ENCODE measurements at places on chromosomes 5 and 9. TPM values are rescaled to one million over a fixed set of nuclear protein-coding genes. Genes with fewer than 3 reads are reported as not detected.

GRCh38 chr5:132003170-132003744 is 8.2 kb downstream of the ACSL6 start:
- peak; percentile 18 for DNase-seq

- no peak for DNase-seq
Measured at GRCh38 chr9:101126556-101126955, 98.0 kb downstream of the PLPPR1 start.

DNA sequence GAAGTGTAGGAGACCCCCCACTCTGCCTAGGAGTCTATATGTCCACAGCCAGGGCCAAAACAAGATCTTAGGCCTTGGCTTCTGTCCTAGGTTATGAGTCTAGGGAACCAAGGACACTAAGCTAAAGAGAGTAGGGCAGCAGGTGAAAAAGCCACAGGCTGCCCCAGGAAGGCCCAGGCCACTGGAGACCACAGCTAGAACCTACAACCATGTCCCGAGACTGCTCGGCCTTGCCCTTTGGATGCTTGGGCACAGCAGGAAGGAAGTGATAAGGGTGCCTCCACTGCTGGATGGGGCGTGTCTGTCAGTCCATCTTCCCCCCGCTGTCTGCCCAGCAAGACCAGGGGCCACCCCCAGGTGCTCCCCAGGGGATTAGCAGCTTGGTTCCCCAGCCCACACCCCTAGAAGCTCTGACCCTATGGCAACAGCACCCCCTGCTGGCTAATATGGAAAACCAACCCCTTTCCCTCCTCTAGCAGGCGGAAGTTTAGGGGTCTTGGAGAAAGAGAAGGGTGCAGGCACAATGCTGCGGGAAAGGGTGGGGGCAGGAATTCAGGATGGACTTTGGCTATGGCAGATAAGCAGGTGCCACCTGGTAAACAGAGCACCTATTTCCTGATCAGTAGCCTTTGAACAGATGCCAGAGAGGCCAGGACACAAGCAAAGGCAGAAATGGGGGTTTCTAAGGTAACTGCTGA is 10.5 kb upstream of the IRF1 start:
- peak; percentile 49 for DNase-seq

TPPP gene
- polyA plus RNA-seq, result 8.4 TPM

HAVCR2 gene
- 1.5 TPM for polyA plus RNA-seq

- no peak for DNase-seq
Measured at GRCh38 chr5:76351577-76351976, 51.5 kb upstream of the IQGAP2 start.

GRCh38 chr5:170139786-170140335 is 34.2 kb downstream of the FOXI1 start:
- no peak for DNase-seq

GRCh38 chr9:97359147-97359546 is 51.7 kb downstream of the CCDC180 start:
- DNase-seq, result no peak

- DNase-seq, result no peak
Measured at GRCh38 chr5:114391321-114391720, 29.5 kb downstream of the KCNN2 start.

HTR1A gene
- polyA plus RNA-seq, result not detected

DNA sequence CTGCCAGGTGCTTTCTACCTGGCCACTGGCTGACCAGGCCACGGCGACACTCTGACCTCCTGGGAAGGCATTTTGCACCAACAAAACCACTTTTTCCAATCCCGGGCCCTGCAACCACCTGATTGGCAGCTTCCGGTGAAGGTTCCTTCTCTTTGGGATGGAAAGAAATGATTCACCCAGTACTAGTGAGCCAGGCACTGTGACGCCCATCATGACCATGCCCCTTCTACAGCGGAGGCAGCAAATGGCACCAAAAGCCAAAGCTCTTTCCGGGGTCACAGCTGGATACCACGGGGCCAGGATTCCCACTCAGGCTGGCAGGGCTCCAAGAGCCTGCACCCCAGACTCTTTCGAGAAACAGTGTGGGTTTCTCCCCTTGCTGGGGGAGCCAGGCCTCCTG is 4.7 kb downstream of the NOTCH1 start:
- no peak for DNase-seq

DNA sequence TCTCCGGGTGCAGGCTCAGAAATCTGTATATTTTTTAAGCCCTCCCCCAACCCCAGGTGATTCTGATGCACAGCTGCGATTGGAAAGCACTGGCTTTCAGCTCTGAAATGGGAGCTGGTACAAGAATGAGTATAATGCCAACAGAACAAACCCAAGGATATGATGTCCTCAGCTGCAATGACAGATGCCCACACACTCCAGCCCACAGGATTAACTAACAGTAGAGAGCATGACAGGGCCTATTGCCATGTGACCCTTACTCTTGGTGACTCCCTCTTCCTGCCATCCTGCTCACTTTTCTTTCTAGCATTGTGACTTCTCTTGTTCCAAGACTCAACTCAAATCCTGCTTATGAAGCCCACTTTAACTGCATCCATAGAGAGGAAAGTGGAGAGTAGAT is 174.5 kb downstream of the FGF18 start:
- no peak for DNase-seq

SLC6A19 gene
- 0.15 TPM for polyA plus RNA-seq

GRCh38 chr5:89187883-89188465 is 305.0 kb upstream of the MEF2C start:
- peak; percentile 9 for DNase-seq

DNA sequence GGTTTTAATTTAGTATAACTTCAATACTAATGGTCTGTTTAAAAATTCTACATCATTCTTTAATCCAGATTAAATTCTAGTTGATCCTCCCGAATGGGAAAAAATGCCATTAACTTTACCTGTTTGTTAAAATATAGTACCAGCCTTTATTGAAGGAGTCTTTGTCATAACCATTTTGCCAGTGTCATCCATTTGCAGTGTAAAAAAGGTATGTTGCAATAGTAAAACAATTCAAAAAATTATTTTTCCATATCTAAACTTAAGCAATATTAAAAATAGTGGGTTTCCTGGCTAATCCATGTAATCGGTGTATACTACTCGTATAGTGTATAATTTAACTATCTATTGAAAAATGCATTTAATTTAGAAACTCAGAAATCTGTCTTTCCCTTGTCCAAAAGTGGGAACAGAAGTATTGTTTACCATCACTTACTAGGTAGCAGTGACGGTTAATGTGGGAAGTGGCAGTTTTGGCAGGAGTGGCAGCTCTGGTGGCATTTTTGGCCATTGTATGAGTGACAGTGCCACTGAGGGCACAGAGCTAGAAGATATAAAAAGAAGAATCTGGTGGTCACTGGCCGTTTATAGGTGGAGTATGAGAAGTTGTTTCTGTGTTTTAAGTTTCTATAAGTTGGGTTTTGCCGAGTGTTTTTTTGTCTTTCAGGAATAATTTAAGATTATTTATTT is 1.9 kb downstream of the AP3S1 start:
- DNase-seq, result no peak

DNA sequence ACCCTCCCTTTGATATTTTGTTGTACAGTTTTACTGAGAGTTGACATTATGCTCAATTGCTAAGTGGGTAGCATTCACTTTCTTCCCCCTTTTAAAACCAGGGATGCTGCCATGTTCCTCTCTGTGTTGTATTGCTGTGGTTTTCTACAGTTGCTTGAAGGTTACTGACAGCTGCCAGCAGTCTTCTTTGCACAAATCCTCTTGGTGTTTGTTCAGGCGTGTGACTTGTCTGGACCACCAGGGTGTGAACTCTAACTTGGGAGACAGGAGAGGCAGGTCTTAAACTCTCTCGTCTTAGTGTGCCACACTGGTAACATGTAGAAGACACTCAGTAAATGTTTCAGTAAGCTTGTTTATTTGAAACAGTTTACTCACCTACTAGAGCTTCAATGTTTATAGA is 25.1 kb downstream of the SLC44A1 start:
- DNase-seq, result no peak

GRCh38 chr5:135615171-135615570 is 36.4 kb upstream of the CXCL14 start:
- DNase-seq, result no peak

- no peak for DNase-seq
Measured at GRCh38 chr5:149635394-149635793, 54.1 kb downstream of the ARHGEF37 start.

ACTBL2 gene
- polyA plus RNA-seq, result not detected

IFNA21 gene
- polyA plus RNA-seq, result not detected

DNA sequence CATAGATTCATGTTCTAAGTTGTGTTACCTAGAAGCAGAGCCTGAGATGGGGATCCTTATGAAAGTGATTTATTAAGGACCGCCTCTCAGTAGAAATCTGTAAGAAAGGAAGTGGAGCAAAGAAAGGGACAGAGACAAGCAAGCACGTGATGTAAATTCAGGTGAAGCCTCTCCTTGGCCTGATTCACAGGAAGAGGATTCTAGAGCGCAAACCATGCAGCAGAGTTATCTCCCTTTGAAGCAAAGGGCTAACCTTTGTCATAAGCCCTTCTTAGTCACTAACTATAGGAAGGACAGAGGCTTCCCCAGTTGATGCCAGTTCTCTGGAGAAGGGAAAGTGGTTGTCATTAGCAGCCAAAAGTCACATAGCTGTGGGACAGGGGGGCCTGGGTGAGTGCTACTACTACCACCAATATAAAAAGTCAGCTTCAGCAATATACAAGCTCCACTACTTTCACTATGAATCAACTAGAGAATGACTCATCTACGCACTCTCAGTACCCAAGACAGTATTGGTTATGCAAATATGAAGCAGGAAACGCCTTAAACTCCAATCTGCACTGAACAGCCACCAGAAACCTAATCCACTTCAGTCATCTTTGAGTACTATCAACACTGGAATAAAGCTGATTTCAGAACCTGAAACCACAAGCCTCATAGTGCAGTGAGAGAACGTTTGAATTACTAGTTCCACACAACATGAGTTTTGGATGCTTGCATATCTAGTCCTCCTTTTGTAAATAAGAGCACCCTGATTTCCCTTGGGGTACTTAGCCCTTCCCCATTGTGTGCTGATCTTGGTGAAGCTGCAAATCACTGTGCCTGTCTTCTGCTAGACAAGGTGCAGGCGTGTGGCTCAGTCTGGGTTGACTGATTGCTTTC is 162.7 kb downstream of the ZNF608 start:
- no peak for DNase-seq

Data from muscle of back (tissue), 13 donors.